ENCODE measurements at places on chromosomes 12 and 14.
A peak's percentile ranks its signal among the peaks of the same experiment; 100 is the strongest.

- no peak for DNase-seq
Measured at GRCh38 chr12:104351057-104351983, 47.8 kb downstream of the EID3 start.

DNA sequence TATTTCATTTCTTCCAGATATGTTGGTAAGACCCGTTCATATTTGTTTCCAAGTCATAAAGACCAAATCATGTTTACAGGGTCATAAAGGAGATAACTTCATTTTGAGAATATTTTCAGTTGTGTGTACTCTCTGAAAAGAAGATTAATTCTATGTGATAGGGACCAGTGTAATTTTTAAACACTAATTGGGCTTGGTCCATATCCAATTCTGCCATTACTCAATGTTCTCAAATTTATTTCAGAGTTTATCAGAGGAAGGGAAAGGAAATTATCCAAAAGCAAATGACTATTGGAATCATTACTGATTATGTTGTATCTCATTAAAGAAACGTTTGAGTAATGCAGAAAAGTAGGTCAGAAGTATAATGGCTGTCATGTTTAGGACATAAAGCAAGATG lies 126.8 kb upstream of the DCN start:
- DNase-seq: no peak

DNA sequence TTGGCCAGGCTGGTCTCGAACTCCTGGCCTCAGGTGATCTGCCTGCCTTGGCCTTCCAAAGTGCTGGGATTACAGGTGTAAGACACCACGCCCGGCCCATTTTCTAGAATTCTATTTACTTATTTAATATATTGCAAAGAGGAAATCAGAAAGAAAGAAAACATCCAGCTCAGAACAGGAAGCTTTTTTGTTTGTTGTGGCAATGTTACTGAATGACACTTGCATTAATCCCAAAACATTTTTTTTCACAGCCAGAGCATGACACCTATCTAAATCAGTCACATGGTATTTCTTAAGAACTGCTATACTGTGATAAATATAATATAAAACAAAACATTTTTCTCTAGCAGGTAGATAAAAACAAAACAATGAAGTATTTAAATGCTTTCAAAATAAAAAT lies 12.6 kb downstream of the CFL2 start:
- no peak for DNase-seq

DNA sequence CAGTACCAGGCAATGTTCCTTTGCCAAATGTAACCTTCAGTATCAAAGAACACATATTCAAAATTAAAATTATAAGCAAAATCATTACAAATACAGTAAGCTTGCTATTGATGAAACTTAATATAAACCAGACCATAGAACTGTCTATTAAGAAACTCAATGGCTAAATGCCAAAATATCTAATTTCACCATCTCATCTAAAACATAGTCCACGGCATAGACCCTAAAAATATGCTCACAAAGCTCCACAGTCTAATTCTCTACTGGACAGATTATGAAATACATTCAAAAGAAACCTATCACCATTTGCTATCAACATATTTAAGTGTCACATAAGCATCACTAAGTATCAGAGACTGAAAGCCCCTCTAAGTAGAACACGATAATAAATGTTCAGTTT lies 25.2 kb downstream of the DUSP16 start:
- no peak for DNase-seq

GRCh38 chr12:63816031-63816430 lies 28.5 kb upstream of the SRGAP1 start:
- no peak for DNase-seq

DNA sequence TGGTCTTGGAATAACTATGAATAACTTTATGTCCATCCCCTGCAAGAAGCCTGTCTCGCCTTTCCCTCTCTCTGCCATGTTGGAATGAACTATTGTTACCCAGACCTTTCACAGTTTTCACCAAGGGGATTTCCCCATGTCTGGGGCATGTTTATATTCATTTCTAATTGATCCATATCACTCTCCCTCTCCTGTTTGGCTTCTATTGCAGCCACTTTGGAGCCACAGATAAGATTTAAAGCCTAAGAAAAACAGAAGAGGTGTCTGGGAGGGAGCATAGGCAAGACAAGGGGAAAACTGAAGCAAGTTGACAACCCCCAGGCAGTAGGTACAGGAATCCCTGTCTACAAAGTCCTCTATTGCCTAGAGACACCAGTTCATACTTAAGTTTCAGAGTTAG lies 41.0 kb upstream of the FOXJ2 start:
- no peak for DNase-seq

DNA sequence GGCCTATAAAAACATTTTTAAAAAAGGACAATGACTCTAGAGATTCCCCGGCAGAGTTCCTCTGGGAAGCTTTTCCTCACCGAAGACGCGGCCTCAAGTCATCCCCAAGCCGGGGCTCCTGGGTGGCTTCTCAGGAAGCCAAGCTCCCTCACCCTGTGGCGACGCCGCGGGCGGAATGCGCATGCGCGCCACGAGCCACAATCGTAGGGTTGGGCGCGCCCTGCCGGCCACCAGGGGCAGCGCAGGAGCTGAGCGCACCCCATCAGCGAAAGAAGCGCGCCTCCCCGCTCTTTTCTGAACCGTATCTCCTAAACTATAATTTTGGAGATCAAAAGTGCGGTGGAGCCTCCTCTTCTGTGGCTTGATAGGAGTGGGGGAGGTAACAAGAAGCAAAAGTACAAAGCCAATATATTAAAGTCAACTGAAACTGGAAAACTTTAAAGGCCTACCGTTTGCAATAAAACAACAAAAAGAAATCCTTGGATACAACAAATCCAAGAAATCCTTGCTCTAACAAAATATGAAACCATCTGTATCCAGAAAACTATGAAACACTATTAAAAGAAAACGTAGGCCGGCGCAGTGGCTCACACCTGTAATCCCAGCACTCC lies 17.4 kb upstream of the CHFR start:
- DNase-seq: peak; percentile 80

- no peak for DNase-seq
Measured at GRCh38 chr12:10386857-10387256, 3.0 kb downstream of the KLRK1 start.

DNA sequence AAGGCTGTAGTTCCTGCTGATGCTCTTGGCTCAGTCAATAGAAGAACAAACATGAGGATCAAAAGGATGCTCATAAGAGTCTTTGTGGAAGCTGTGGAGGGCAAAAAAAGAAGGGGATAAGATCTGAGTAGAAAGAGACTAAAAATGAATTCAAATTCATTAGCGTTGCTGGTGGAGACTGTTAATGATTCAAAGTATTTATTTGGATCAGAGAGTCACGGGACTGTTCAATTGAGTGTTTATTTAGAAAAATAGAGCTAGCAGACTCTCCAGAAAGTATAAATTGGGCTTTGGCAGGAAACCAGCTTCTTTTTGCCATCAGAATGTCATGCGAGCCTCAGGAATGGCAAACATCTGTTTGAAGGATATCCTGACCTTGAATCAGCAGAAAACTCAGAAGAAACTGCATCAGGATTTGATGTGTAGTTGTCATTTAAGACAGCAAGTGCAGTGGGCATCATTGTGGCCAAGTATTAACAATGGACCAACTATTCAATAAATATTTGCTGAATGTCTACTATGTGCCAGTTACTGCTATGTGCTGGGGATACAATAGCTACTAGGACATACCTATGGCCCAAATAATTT lies 126.4 kb downstream of the TBC1D30 start:
- DNase-seq: no peak

GRCh38 chr14:96660667-96661066 lies 136.5 kb upstream of the VRK1 start:
- no peak for DNase-seq

GRCh38 chr12:98352218-98352811 lies 163.1 kb upstream of the TMPO start:
- no peak for DNase-seq

DNA sequence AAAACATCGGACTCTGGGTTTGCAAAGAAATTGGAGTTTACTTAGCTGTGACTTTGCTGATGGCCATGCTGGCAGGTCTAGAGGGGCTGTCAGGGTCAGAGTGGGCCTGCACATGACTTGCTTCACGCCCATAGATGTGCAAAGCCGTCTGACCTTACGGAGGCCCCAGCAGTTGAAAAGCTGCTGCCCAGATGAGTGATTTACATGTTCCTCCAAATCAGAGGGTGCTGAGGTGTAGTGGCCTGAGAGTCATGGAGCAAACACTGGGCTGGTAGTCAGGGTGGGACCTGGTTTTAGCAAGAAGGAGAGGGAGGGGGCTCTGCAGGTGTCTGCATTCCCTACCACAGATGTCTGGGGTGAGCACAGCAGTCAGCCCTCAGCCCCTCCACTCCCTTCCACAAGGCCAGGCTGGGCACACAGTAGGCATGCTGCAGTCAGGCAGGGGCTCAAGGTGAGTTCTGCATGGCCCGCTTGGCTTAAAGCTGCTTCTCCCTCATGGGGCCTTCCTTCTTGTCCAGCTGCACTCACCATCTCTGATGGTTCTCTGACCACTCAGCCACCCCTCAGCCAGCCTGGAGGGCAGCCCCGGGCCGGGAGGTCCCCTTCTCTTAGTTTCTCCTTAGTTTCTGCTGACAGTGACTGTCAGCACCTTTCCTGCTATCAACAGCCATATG lies 34.2 kb upstream of the EML1 start:
- DNase-seq: no peak

DNA sequence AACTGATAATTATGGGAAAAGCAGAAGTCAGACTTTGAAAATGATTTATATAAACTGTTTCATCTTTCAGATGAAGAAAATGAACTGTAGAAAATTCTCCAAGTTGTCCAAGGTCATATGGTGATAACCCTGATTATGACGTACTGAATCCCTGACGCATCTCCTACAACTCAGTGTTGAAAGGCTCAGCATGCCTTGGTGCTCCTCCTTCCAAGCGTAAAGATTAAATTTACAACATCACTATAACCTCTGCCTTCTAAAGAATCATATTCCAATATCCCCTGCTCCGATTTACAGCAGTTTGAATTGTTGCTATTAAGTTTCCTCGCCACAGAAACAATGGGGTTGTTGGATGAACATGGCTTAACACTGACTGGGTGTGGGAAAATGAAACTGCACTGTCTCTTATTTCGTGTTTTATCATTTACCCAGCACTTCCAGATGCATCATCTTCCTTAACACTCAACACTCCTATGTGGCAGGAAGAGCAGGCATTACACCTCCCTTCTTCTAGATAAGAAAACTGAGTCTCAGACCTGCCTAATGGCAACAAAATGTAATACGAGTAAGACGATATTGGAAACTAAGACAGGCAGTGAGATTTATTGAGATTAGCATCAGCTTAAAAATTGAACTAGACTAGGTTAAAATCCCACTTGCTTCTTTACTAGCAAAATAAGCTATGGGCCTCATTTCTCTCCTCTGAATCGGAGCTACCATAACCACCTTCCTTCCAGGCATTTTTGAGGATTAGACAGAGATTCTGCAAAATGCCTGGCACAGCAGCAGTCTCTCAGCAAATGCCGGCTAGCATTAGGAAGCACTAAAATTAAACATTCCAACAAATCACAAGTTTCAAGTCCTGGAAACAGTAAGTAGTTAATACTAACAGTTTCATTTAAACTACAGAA lies 74.2 kb downstream of the PPM1H start:
- no peak for DNase-seq

DNA sequence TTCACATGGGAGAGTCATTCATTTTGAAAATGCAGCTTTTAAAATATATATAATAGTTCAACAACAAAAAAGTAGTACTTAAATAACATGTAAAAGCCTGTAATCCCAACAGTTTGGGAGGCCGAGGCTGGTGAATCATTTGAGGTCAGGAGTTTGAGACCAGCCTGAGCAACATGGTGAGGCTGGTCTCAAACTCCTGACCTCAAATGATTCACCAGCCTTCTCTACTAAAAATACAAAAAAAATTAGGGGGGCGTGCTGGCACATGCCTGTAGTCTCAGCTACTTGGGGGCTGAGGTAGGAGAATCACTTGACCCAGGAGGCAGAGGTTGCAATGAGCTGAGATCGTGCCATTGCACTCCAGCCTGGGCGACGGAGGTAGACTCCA lies 256.3 kb upstream of the RGS6 start:
- DNase-seq: no peak

DNA sequence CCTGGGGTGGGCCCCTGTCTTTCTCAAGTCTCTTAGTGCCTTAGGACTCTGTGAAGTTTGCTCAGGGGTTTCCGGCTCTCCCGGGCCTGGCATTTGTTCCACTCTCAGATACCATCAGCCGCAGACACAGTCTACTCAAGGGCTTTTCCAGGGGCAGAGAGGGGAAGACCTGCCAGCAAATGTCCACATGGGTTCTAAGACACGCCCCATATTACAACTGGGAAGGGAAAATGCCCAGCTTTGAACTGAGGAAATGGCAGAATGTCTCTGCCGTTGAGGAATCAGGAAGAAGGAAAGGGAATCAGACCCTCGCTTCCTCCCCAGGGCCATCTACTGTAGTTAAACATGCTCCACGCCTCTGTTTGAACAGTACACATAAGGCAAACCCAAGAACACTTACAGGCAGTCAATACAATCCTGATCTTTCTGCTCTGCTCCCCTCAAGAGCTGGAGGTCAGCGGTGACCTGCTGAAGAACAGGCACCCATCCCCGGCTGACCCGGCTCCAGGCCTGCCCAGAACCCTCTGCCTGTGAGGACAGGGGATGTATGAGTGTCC lies 7.9 kb downstream of the CCDC85C start:
- no peak for DNase-seq

- no peak for DNase-seq
Measured at GRCh38 chr14:87838931-87839330, 154.1 kb downstream of the GALC start.

DNA sequence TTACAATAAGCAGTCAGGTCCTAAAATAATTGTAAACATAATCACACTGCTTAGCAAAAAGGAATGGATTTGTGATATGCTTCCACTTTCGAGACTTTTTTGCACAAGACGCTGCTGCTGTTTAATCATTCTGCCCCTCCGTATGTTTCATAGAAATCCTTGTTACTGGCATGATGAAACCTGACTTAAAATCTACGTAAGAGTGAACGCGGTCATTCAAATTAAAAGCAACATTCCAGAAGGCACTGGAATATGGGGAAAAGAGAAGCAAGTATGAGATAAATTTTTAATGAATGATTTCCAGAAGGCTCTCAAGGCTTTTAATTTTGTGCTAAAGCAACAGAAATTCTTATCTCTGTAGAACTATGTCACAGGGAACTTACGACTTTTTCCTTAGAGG lies 1.1 kb downstream of the CNIH1 start:
- DNase-seq: no peak

DNA sequence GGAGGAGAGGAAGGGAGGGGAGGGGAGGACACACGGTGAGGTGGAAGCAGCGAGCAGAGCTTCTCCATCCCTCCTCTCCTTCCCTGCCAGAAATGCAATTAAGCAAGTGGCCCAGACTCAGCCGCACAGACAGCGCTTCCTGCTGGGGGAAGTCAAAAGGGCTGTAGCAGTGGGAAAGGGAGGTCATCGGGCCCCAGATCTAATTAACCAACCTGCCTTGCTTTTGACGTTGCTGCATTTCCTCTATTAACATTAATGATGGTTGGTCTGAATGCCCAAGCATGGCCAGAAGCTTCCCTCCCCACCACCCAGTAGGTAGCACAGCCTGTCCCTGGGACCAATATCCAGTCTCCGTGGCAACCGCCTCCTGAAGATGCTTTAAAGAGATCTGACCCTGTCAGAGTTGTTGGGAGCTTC lies 4.6 kb upstream of the NGB start:
- no peak for DNase-seq

- DNase-seq: no peak
Measured at GRCh38 chr12:93825501-93825888, 148.3 kb downstream of the CRADD start.

GRCh38 chr14:56846970-56847930 lies 37.0 kb upstream of the OTX2 start:
- no peak for DNase-seq

- DNase-seq: peak; percentile 17
Measured at GRCh38 chr12:111024205-111024801, 103.9 kb upstream of the MYL2 start.

GRCh38 chr14:64209444-64210131 lies 84.6 kb downstream of the ESR2 start:
- DNase-seq: no peak
